Activated CD4-positive, CD25-positive, alpha-beta regulatory T cell treated with anti-CD3 and anti-CD28 coated beads, Interleukin-2, amount 50 U/mL, for 16 hours (primary cell): ENCODE measurements at places on chromosomes 6 and 20.

DNA sequence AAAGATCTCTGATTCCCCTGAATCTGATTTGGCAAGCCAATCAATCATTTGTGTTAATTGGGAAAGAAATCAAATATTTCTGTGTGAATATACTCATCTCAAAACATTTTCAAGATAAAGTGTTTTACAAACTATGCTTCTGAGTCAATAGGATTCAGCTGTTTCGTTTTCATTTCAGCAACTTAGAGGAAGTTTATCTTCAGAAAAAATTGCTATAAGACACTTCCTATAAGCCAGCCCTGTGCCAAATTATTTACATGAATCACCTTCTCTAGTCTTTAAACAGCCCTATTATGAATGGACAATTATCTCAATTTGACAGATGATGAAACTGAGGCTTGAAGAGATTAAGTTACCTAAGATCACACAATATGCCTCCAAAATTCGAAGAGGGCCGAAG is 10.9 kb downstream of the DEFB129 start:
- DNase-seq, result no peak

DNA sequence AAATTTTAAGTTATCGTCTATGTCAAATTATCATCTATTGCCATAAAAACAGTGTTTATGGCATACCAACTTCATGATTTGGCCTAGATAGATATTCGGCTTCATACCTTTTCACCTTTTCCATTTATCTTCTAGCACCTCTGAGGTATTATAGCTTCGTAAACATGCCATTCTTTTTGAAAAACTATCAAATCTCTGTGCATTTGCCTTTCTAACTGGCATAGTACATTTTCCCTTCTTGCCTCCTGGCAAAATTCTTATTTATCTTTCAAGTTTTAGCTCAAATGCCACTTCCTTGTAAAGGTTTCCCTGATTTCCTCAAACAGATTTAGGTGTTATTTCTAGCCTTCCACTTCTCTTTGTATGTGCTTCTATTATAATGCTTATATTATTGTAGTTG is 7.0 kb upstream of the REV3L start:
- no peak for DNase-seq

DNA sequence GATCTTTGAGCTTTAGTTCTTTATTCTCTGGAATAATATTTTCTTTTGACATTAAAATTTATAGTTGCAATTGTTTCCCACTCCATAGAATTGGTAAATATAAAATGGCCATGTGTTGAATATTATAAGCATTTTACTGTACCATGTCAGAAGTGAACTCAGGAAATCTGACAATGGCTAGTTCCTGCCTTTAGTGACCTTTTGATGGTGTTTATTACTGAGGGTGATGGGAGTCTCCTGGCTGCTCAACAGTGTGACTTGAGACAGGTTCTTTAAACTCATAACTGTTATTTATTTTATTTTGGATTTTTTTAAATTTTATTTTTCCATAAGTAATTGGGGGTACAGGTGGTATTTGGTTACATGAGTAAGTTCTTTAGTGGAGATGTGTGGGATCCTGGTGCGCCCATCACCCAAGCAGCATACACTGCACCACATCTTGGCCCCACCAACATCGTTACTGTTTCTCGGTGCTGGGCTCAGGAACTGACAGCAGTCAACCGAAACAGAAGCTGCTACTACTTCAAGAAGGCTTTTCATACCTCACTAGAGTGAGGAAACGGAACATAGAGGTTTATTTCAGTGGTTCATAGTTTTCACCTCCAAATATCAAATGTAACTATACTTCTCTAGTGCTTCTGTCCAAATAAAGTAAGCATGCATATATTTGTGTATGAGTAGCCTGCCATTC is 90.4 kb downstream of the PLEKHG1 start:
- no peak for DNase-seq

DNA sequence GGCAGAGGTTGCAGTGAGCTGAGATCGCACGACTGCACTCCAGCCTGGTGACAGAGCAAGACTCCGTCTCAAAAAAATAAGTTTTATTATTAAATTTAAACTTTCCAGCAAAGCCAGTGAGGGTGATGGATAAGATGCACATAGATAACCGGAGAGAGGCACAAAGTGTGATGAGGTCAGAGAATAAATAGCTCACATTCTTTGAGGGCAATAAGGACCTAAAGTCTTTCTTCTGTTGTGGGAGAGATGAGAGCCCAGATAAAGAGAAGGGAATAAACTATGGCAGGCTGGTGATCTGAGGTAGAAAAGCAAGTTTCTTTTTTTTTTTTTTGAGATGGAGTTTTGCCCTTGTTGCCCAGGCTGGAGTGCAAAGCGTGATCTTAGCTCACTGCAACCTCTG is 20.6 kb upstream of the EZR start:
- DNase-seq, result no peak

DNA sequence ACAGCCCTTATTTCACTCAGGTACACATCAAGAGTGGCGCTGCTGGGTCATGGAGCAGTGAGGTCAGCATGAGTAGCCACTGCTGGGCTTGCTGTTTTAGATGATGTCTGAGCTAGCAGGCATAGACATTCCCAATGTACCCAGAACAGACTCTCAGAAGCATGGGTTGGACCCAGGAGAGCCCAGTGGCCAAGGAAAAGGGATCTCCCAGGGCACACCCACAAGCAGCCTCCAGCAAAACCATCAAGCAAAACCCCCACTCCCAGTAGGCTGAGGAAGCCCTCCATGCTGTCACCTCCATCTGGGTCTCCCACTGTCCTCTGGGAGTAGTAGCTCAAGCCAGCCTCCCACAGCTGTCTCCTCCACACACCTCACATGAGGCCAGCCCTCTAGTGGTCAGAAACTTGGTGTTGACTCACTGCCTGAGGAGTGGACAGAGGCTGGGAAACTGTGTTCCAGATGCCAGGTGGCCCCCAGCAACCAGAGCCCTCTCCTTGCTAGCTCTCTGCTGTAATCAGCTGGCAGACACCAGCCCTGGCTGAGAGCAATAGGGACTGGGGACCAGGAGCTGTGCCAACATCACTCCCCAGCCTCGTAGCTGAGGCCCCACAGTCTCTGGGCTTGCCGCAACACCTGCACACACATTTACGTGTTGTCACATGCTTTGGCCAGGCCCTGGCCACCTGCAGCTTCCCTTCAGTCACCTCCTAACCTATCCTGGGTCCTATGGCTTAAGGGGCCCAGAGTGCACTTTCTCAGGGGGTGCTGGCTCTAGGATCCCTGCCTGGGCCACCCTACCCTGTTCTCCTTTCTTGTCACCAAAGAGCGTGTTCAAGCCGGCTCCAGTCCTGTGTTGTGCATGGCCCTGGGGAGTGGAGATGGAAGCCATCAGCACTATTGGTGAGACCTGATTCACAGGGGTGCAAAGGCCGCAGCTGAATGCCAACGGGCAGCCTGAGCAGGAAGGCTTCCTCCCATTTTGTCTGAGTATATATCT is 1.9 kb upstream of the AP5S1 start:
- no peak for DNase-seq

- no peak for DNase-seq
These were observed 288.3 kb downstream of the TPBG start for GRCh38 chr6:82651845-82652335.

DNA sequence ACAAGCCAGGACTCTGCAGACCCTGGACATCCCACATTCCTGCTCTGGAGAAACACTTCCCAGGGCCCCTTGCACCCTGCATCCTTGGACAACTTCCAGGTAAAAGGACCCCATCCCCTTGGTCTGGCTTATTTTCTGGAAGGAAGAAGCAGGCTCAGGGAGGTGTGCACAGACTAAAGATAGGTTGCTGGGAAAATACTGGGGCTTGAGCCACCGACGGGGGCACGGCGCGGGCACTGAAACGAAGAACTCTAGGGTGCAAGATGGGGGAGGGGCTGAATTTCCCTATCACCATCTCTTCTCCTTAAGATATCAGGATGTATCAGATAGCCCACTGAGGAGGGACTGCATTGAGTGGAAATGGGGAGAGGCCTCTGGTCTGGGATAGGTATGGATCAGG is 805 bp downstream of the FRS3 start:
- no peak for DNase-seq

GRCh38 chr6:123489589-123489988 is 147.2 kb downstream of the TRDN start:
- no peak for DNase-seq

- no peak for DNase-seq
These were observed 4.4 kb downstream of the SPDEF start for GRCh38 chr6:34551720-34552119.

- no peak for DNase-seq
These were observed 37.3 kb downstream of the RBM38 start for GRCh38 chr20:57428324-57429158.

GRCh38 chr6:29131691-29132090 is 23.8 kb downstream of the OR2J3 start:
- DNase-seq, result no peak

GRCh38 chr6:166338854-166339253 is 3.5 kb downstream of the SFT2D1 start:
- no peak for DNase-seq

- DNase-seq, result no peak
These were observed 76.6 kb downstream of the CEBPB start for GRCh38 chr20:50267041-50267865.

DNA sequence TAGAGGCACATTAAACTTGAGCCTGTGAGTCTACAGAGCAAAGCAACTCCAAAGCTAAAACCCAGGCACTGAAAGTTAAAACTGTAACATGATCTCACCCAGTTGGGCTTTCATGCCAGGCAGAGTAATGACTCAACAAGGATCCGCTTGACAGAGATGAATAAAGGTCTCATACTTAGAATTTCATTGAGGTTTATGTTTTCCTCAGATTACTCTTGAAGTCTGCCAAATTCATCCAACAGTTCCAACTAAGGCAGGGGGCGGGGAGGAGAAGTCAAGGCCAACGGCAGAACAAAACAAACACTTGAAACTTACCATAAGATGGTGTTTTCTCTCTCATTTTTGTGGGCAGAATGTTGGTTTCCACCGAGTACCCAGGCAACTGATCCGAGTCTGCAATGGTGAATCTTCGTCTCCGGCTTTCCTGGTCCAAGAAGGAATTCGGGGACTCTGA is 54.0 kb upstream of the IPCEF1 start:
- no peak for DNase-seq

DNA sequence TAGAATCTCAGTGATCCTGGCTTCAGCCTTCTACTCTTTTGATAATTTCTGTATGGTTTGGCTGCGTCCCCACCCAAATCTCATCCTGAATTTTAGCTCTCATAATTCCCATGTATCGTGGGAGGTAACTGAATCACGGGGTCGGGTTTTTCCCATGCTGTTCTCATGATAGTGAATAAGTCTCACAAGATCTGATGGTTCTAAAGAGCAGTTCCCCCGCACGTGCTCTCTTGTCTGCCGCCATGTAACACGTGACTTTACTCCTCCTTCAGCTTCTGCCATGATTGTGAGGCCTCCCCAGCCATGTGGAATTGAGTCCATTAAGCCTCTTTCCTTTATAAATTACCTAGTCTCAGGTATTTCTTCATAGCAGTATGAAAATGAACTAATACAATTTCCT is 507.2 kb downstream of the CDH26 start:
- no peak for DNase-seq

DNA sequence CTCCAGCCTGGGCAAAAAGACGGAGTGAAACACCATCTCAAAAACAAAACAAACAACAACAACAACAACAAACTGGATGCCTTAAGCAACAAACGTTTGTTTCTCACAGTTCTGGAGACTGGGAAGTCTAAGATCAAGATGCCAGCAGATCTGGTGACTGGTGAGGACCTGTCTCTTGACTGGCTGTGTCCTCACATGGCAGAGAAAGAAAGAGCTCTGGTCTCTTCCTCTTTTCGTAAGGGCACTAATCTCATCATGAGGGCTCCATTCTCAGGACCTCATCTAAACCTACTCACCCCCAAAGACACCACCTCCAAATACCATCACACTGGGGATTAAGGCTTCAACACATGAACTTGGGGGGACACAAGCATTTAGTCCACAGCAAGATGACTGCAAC is 13.5 kb upstream of the GFOD1 start:
- DNase-seq, result no peak

GRCh38 chr6:111471533-111471932 is 11.5 kb downstream of the REV3L start:
- DNase-seq, result no peak

GRCh38 chr20:11144114-11144950 is 470.5 kb upstream of the JAG1 start:
- DNase-seq, result no peak

GRCh38 chr6:165800337-165800736 is 137.3 kb upstream of the PDE10A start:
- DNase-seq, result no peak

DNA sequence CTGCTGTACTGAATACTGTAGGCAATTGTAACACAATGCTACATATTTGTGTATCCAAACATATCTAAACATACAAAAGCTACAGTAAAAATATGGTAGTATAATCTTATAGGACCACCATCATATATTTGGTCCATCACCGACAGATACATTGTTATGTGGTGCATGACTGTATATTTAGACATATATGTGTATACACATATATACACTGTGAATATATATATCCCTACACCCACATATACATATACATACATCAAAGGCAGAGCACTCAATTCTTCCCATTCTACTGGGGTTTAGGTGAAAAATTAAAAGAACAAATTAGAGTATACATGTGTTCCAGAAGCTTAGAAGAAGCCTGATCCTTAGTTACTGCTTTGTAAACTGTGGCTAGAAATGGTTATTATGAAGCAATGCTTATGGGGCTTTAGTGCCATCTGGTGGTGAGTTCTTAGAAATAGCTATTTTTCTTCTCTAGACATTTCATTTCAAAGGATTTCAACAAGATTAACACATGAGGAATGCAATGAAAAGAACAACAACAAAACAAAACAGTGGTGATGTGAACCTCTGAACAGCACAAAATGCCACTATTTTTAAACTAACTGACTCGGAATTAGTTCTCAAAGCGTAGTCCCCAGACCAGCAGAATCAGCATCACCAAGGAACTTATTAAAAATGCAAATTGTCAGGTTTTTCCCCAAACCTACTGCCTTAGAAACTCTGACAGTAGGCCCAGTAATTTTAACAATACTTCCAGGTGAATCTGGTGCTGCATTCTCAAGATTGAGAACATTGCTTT is 38.0 kb downstream of the PKHD1 start:
- DNase-seq, result no peak

DNA sequence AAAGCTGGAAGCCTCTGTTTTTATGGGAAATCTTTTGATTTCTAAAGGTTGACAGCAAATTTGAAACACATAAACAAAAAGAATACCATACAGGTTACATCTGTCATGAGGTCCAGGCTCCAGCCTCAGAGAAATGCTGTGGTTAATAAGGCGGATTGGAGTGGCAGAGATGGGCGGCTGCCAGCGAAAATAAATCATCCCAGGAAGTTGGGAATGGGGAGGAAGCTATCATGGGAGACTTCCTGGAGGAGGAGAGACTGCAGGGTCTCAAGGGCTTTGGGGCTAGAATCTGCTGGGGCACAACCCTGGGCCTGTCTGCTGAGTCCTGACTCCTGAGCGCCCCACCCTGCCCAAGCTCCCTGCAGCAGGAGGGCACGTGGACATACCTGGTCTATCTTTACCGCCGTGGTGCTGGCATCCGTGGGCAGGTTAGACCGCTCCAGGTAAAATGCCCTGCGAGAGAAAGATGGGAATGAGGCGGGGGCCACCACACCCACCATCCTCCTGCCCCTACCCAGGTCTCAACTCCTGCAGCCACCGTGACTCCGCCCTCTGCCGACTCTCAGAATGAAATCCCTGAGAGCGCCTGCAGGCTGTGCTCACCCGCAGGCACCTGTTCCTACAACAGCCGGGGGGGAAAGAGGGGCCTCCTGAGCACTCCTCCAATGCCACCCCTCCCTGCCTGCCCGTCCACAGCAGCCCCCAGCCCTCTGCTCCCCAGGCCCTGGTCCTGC is 197.3 kb downstream of the PREX1 start:
- no peak for DNase-seq

- DNase-seq, result no peak
These were observed 49.3 kb upstream of the AHI1 start for GRCh38 chr6:135546680-135547418.
